ENCODE measurements at places on chromosomes 12 and 14.

DNA sequence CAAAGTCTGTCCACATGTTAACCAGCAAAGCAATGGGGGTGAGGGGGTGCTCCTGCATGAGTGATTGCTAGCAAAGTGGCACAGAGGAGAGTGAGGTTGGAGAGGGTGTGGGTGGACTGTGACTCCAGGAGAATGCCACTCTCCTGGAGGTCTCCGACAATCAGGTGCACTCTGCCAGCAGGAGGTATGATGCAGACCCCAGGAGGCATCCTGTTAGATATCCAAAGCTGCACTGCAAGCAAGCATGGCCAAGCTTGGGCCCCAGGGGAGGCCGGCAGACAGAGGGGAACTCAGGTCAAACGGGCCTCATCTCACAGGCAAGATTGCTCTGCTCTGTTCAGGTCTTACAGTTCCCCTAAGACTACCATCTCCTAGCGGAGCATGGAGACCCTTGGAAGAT lies 73.5 kb upstream of the ALX1 start:
- no peak for DNase-seq

DNA sequence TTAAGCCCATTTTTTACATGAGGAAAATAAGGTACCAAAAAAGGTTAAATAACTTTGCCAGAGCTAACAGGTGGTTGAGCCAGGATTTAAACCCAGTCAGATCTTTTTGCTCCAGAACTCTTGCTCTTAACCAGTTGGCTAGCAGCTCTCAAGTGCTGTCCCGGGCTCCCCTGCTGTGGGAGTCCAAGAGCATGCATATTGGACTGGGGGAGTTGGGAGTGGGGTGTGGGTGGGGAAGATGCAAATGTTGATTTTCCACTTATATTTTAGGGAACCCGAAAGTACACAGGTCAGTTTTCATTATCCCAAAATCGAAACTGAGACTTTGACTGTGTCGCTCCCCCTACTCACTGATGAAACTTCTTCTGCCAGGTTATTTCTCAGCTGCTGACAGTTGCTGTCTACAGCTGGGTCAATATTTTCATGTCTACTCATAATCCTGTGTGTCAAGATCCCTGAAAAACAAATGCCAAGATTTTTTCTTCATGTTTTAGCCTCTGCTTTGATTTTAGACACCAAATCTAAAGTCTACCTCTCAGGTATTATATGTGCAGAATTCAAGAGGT lies 172.3 kb upstream of the TMPO start:
- DNase-seq = no peak

GRCh38 chr12:75683220-75683619 lies 171.8 kb upstream of the KRR1 start:
- no peak for DNase-seq

- DNase-seq = peak; percentile 98
Observed at GRCh38 chr12:69585189-69586062, at the start of gene CCT2. Gene CCT2, plus strand, starts transcription at chr12:69585459. Its CDS starts 63 bp downstream, at chr12:69585522.

DNA sequence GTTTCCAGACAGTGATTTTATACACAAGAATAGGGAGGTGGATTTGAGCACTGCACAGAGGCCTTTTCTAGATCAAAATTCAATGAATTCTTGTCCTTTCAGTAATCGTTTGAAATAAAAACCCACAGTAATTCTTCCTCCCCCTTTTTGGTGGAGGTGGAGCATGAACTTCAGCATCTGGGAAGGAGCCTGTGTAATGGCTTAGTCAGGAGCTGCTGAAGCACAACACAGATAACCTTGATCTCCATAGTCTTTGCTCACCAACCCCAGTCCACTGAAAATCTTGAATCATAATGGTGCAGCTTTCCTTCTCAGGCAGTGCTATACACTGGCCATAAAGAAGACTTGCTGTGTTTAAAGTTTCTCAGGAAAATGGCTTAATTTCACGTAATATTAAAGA lies 6.4 kb upstream of the TBPL2 start:
- DNase-seq = peak; percentile 73

DNA sequence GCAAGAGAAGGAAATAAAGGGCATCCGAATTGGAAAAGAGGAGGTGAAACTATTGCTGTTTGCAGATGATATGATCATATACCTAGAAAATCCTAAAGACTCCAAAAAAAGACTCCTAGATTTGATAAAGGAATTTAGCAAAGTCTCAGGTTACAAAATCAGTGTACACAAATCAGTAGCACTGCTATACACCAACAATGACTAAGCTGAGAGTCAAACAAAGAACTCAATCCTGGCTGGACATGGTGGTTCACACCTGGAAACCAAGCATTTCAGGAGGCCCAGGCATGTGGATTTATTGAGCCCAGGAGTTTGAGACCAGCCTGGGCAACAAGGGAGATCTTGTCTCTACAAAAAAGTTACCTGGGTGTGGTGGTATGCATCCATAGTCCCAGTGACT lies 188.7 kb upstream of the PLXNC1 start:
- DNase-seq = no peak

- DNase-seq = peak; percentile 34
Observed at GRCh38 chr12:67919406-67919805, 69.8 kb upstream of the IFNG-AS1 start.

GRCh38 chr12:120364487-120364886 lies 4.5 kb downstream of the MSI1 start:
- DNase-seq = no peak

GRCh38 chr14:53360829-53361228 lies 207.7 kb upstream of the DDHD1 start:
- no peak for DNase-seq

DNA sequence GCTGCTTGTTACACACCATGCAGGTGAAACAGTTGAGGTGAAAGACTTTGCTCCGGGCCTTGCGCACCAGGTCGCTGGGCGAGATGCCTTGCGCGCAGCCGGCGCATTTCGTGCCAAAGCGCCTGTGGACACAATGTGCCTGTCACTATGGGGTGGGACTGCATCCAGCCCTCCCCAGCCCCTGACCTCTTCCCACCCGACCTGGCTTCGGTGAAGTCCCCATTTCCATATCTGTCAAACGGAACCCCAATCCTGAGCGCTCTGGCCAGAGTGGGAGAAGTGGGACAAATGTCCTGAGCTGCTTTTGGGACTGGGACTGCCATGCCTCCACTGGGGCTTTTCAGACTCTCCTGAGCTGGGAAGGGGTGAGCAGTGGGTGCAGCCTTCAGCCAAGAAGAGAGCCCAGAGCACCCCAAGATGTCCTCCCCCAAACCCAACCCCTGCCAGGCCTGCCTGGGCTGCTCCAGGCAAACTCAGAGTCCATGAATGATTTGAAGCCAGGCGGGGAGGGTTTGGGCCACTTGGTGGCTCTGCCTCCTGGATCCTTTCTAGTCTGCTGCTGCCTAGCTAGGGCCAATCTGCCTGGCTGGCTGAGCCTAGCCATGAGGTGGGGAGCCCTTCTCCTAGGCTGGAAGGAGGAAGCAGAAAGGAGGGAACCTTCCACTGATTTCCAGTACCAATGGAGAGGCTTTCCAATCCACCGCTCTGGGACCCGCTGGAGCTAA lies 2.3 kb downstream of the LHX5 start:
- DNase-seq = no peak

- no peak for DNase-seq
Observed at GRCh38 chr14:69921052-69921451, 41.8 kb downstream of the SMOC1 start.

DNA sequence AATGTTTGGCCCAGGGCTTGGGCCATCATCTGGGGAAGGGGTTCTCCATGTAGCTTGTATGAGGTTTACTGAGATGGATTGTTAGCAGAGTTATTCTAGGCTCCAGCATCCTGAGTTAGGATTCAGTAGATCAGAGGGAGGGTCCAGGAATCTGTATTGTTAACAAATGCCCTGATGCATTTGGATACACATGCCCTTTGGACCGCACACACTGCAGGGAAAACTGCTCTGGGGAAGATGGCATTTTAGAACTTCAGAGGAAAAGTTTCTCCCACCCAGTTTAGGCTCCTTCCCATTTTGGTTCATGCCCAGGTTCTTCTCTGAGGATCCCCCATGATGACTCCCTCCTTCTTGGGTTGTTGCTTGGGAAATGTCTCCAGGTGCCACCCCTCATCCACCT lies 193.3 kb downstream of the KTN1 start:
- DNase-seq = no peak

GRCh38 chr12:113645183-113645582 lies 173.5 kb upstream of the LHX5 start:
- no peak for DNase-seq

DNA sequence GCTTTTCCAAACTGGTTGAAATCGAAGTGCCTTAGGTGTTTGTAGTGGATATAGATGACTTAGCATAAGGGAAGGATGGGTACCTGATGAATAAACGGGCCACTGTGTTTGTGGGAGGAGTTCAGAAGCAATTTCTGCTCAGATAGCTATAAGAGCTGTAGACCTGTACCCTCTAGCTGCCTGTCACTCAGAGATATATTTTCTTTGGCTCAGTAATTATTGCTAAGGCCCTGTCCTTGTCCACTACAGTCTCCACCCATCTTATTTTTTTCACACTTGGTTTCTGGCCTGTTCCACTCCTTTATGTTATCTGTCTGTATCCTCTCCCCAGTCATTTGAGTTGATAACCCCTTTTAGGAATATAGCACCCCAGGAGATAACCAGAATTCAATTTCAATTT lies 74.8 kb upstream of the RMST start:
- DNase-seq = no peak

- no peak for DNase-seq
Observed at GRCh38 chr12:68439368-68440045, 107.3 kb upstream of the MDM1 start.

DNA sequence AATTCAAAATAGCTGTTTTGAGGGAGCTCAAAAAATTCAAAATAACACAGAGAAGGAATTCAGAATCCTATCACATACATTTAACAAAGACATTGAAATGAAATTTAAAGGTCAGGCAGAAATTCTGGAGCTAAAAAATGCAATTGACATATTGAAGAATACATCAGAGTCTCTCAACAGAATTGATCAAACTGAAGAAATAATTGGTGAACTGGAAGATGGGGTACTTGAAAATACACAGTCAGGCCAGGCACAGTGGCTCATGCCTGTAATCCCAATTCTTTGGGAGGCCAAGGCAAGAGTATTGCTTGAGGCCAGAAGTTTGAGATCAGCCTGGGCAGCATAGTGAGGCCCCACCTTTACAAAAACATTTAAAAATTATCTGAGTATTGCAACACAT lies 34.1 kb upstream of the DHRS7 start:
- DNase-seq = no peak

DNA sequence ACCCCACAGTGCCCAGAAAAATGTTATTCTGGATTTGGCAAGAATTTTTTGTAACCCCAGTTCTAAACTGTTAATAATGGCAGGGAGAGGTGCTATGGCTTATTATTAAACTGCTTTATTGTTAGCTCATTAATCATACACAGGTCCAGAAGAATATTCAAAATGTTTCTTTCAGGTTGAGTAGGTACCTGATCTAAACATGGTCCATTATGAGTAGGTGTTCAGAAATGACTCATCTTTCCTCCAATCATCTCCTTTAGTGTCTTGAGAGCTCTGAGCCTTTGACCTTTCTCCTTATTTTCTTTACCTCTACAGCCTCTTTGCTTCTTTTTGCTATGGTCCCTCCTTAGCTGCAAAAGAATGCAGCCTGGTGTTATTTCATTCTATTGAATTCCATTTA lies 211.0 kb upstream of the GARIN6 start:
- no peak for DNase-seq

DNA sequence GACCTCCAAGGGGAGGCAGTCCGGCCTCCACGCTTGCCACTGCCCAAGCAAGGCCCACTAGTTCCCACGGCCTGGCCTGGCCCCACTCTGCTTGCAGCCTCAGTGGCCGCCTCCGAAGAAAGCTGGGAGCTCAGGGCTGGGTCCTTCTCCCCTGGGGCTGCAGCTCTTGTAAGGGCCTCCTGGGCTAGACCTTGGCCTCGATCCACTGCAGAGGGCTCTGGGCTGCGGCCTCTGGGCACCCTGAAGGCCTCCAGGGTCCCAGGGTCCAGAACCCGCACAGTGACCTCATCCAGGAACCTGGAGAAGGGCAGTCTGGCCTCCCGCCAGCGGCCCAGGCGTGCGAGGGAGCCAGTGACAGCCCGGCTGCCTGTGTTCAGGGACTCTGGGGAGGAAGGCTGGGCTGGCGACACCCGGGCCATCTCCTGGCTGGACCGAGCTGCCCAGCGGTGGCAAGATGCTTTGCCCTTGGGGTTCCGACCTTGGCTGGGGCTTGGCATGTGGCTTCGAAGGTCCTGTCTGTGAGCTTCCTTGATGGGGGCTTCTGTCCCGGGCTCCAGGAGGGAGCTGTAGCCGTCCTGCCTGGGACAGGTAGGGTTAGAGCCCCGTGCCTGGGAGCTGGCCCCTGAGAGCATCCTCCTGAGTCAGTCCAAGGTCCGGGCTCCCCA lies 9.8 kb downstream of the BEGAIN start:
- no peak for DNase-seq

DNA sequence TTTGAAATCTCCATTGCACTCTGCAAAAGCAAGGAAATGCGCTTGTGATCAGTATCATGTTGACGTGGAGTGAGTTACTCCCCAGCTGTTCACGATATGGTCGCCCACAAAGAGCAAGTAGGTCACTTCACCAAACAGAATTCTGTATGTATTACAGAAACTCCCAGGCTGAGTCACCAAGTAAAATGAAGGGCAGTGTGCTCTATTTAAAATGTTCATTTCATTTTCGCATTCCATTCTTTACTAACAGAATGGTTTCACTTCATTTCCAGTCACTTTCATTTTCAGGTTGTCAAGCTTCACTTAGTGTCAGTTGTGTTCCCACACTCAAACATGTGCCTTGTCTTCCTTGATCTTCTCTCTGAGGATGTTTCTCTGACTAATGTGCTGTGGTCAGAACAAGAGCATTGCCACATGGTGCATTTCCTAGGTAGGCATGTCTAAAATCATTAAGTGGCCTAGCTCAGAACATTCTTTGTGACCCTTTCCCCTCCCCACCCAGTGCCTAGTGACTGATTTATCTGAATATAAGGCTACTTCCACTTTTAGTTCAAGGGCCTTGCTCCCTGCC lies 391.2 kb downstream of the RAD51B start:
- peak; percentile 59 for DNase-seq

DNA sequence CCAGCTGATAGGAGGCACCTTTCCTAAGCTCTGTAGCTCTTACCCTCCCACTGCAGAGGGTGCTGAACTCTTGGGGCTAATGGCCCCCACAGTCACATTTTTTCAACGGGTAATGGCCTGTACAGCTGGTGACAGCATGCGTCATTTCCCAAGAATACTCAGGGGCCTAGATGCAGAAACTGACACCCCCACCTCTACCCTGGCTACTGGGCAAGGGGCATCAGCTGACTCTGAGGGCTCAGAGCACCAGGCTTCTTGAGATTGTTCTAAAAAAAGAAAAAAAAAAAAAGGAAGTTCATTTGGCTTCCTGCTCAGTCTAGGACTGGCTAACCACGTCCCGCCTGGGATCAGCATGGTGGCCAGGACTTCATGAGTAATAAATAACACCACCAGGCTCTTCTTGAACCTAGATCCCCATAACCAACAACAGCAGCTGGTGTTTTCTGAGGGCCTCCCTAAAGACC lies 35.2 kb downstream of the ZFP36L1 start:
- peak; percentile 47 for DNase-seq
